IMR-90 (cell line): ENCODE measurements at places on chromosomes 11 and 22. TPM values are rescaled to one million over a fixed set of nuclear protein-coding genes. Genes with fewer than 3 reads are reported as not detected.

EPS8L2 gene
- 12.2 and 17.2 TPM in 2 replicates for total RNA-seq

FERMT3 gene
- total RNA-seq, result 0.36 and 0.56 TPM in 2 replicates

NRGN gene
- 0.54 and 0.83 TPM in 2 replicates for total RNA-seq

PVALB gene
- total RNA-seq, result not detected in 2 replicates

MRGPRX4 gene
- total RNA-seq, result under 0.01 TPM in 1 of 2 replicates, not detected in the other

RHBDD3 gene
- total RNA-seq, result 5.7 and 6.9 TPM in 2 replicates

TMEM191C gene
- 0.28 and 0.36 TPM in 2 replicates for total RNA-seq

OR52N4 gene
- not detected in 2 replicates for total RNA-seq

OR51B4 gene
- not detected in 2 replicates for total RNA-seq

DNA sequence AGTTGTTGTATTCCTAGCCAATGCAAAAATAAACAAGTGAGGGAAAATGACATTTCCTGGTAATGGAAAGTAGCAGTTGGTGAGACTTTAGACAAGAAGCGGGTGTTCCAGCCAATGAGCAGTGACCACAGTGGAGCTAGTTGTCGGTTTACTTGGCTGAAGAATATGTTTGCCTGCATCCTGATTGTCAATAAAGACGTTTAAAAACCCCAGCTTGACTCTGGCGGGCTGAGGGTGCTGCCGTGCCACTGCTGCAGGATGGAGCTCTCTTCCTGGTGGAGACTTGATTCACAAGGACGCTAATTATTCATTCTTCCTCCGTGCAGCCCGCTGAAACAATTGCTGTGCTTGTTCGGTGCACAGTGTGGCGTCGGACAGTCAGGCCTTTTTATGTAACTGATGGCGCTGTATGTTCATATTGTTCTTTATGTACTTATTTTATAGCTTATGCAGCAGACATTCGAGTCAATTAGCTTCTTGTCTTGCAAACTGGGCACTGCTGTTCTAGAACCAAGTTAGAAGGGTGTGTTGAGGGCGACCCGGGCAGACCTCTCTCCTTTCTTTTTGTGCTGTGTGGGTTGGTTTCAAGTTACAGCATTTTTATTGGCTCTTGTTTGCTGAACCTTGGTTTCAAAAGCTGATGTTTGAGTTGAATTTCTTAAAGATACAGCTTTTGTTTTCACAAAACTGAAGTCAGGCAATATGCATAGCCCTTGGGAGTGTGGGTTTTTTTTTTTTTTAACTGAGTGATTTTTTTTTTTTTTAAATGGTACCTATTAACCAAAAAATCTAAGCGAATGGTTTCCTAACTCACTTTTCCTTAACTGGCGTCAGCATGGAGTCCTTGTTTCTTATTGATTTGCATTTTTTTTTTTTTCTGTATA lies 153.9 kb downstream of the TEAD1 start:
- peak; percentile 79 for DNase-seq

- DNase-seq, result no peak
Observed at GRCh38 chr11:67431346-67432249, 3.3 kb downstream of the RPS6KB2 start.

DNA sequence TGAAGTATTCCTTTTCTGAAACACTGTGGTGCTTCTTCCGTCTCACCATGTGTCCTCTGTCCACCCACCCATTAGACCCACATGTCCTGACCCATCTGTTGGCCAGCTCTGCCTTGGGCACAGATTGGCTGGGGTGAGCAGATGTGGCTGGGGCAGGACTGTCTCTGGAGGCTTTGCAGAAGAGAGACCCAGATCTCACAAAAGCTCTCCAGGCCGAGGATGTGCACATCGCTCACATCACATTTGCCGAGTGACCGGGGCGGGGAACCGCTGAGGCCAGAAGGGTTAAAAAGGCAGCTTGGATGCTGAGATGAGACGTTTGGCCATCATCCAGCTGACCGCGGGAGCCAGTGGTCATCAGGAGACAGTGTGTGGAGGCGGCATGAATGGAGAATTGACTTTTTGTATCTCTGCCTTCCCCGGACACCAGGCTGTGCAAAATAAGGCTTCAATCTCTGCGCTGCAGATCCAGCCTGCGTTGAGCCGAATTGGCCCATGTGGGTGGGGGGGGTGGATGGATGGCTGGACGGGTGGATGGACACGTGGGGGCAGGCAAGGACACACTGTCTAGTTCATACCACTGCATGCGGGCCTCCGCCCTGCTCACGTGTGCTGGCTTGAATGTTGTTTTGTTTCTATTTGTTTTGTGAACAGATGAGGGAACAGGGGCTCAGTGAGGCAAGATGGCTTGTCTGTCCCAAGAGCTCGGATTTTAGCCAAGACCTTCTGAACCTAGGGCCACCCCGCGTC lies 6.1 kb downstream of the IFITM10 start:
- DNase-seq, result no peak

- DNase-seq, result no peak
Observed at GRCh38 chr22:36223504-36223903, 15.8 kb downstream of the APOL2 start.

GRCh38 chr22:45777852-45778375 lies 106.3 kb downstream of the ATXN10 start:
- no peak for DNase-seq

DNA sequence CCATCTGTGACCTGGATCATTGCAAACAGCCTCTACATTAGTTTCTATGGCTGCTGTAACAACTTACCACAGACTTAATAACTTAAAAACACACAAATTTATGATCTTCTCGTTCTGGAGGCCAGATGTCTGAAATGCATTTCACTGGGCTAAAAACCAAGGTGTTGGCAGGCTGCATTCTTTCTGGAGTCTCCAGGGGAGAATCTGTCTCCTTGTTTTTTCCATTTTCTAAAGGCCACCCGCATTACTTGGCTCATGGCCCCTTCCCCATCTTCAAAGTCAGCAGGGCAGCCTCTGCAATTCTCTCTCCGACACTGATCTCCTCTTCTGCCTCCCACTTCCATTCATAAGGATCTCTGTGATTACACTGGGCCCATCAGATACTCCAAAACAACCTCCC lies 11.6 kb downstream of the SCGB1A1 start:
- DNase-seq, result no peak

- DNase-seq, result no peak
Observed at GRCh38 chr11:119363851-119364590, 17.5 kb downstream of the USP2 start.

DNA sequence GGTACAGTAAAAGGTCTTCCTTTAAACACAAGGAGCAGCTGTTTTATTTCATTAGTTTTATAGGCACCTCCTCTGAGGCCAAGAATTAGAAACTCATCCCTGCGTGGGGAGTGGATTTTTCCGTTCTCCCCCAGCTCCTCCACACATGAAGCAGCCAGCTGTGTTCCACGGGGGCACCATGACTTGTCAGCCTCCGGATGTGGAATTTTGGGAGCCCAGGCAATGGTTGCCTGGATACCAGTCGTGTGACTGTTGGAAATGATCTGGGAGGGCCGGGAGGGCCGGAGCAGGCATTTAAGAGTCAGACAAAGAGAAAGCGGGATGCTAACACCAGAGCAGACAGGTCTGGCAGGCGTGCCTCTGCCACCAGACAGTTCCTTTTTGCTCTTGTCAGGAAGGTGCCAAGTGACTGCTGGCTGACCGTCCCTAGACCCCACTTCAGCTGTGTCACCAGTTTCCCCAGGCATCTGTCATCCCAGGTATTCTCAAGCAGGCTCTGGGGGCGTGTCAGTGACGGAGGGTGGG lies 15.9 kb upstream of the CDC42EP2 start:
- DNase-seq, result peak; percentile 81
